ENCODE measurements at places on chromosomes 11 and 22.

- H3K27ac ChIP-seq = no peak overlapping the region
- no peaks in the 10 kb centered on the region for H3K36me3 ChIP-seq
- no peaks in the 10 kb centered on the region for H3K4me1 ChIP-seq
- no peaks in the 10 kb centered on the region for H3K27me3 ChIP-seq
- no peak overlapping the region for H3K4me3 ChIP-seq
Measured at GRCh38 chr11:123173040-123173855, 21.8 kb downstream of the CLMP start.

DNA sequence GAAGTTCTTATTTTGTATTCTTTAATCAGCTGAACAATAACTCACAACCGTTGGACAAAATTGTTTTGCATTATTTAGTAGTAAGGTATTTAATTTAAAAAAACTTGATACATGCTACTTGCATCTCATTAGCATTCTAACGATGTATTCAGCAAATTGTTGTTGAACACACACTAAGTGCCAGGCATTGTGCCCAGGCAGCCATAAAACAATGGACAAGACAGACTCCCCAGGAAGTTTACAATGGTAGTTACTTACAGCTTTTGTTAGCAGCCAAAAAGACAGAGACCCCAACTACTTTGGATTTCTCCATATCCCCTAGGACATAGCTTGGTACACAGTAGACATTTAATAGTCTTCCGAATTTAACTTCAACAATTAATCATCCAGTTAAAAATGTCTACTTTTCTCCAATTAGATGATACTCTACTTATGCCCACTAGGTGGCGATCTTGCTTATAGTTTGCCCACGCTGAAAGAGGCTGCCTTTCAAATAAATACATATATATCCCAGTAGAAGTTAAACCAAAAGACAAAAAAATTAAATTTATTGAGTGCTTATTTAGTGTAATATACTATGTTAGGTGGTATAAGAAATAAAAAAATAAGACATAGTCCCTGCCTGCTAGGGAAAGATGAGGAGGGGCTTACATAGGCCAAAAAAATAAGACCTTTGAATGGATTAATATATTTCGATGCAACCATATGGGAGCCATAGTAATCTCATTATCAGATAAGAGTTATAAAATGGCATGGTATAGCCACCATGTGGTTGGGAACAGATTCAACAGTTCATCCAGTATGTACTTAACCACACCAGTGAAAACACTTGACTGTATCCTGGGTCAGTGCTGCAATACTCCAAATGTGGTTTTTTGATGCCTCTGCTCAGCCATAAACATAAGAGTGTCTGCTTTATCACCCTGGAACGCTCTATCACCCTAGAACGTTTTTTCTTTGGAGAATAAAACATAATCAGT, 2.0 kb upstream of the FJX1 start:
- H3K4me3 ChIP-seq = no peak overlapping the region
- H3K27ac ChIP-seq = no peak overlapping the region
- peaks cover 23% of the 10 kb centered on the region for H3K4me1 ChIP-seq
- H3K27me3 ChIP-seq = peaks cover 32% of the 10 kb centered on the region

- H3K4me1 ChIP-seq = peaks cover 16% of the 10 kb centered on the region
- no peaks in the 10 kb centered on the region for H3K27me3 ChIP-seq
- H3K27ac ChIP-seq = no peak overlapping the region
- no peak overlapping the region for H3K4me3 ChIP-seq
- H3K36me3 ChIP-seq = no peaks in the 10 kb centered on the region
Measured at GRCh38 chr11:2674658-2675131, 25.1 kb downstream of the KCNQ1OT1 start.

- no peaks in the 10 kb centered on the region for H3K27me3 ChIP-seq
- H3K4me1 ChIP-seq = no peaks in the 10 kb centered on the region
- no peak overlapping the region for H3K27ac ChIP-seq
- no peak overlapping the region for H3K4me3 ChIP-seq
- no peaks in the 10 kb centered on the region for H3K36me3 ChIP-seq
- DNase-seq = no peak
Measured at GRCh38 chr22:28574159-28574788, 105.4 kb downstream of the TTC28 start.

GRCh38 chr11:106399076-106399511, 321.6 kb downstream of the AASDHPPT start:
- no peak overlapping the region for H3K27ac ChIP-seq
- H3K36me3 ChIP-seq = no peaks in the 10 kb centered on the region
- no peaks in the 10 kb centered on the region for H3K4me1 ChIP-seq
- no peaks in the 10 kb centered on the region for H3K27me3 ChIP-seq
- DNase-seq = no peak

DNA sequence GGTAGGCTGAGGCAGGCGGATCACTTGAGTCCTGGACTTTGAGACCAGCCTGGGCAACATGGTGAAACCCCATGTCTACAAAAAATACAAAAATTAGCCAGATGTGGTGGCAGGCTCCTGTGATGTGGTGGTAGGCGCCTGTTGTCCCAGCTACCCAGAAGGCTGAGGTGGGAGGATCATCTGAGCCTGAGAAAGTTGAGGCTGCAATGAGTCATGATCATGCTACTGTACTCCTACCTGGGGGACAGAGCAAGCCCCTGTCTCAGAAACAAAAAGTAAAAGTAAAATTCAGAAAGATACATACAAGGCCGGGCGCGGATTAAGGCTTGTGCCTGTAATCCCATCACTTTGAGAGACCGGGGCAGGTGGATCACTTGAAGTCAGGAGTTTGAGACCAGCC, 6.3 kb downstream of the LDHAL6A start:
- DNase-seq = no peak
- H3K36me3 ChIP-seq = no peaks in the 10 kb centered on the region
- no peaks in the 10 kb centered on the region for H3K4me1 ChIP-seq
- H3K4me3 ChIP-seq = no peak overlapping the region
- H3K27ac ChIP-seq = no peak overlapping the region

DNA sequence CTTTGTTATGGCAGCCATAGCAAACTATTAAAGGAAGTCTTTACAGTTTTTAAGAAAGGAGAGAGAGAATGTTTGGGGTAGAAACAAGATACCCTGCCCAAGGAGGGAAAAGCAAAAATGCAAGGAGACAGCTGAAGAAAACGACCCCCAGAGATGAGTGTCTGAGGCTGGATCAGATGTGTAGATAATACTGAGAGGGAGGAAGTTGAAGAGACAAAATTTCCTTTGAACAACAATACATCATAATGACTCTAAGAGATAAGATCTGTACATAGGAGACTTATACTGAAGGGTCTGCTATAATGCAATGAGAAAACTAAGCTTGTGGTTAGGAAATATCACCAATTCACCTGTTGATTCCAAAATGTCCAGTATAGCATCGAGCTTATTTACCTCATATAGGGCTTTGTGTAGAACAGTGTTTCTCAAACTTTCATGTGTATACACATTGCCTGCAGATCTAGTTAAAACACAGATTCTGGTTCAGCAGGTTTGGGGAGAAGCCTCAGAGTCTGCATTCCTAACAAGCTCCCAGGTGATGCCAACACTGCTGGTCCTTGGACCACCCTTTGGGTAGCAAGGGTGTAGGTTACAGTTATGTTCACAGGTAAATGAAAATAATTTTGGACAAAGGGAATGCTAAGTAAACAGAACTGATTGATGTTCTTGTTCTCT, 5.8 kb upstream of the CEP295 start:
- H3K36me3 ChIP-seq = no peaks in the 10 kb centered on the region
- H3K27ac ChIP-seq = no peak overlapping the region
- no peak for DNase-seq
- H3K27me3 ChIP-seq = no peaks in the 10 kb centered on the region

- no peak for DNase-seq
- no peaks in the 10 kb centered on the region for H3K27me3 ChIP-seq
- H3K27ac ChIP-seq = no peak overlapping the region
- H3K4me1 ChIP-seq = no peaks in the 10 kb centered on the region
- no peak overlapping the region for H3K4me3 ChIP-seq
Measured at GRCh38 chr11:71542879-71543777, 5.1 kb upstream of the KRTAP5-9 start.

DNA sequence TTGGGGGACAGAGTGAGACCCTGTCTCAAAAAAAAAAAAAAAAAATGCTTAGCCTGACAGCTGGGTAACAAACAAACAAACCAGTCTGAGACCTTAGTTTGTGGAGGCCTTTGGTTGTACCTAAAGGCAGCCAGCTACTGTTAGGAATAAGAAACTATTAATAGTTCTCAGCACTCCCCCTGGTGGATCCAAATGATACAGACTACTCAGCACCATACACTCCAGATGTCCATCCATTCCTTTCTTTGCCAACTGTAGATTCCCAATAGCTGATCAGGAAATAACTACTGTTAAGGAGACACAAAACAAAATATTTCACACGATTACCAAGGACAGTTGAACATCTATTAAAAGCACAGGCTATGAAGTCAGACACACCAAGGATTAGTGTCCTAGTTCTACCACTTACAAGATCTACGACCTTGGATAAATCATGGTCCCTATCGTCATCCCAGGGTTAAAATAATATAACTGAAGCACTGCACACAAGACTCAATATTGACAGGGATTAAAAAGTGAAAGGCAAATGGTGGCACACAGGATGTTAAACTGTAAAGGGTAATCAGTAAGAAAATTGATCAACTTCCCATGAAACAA, 17.2 kb downstream of the CLDN25 start:
- DNase-seq = peak; percentile 11
- peaks cover 3% of the 10 kb centered on the region for H3K36me3 ChIP-seq
- H3K27ac ChIP-seq = no peak overlapping the region
- no peak overlapping the region for H3K4me3 ChIP-seq
- H3K4me1 ChIP-seq = no peaks in the 10 kb centered on the region

DNA sequence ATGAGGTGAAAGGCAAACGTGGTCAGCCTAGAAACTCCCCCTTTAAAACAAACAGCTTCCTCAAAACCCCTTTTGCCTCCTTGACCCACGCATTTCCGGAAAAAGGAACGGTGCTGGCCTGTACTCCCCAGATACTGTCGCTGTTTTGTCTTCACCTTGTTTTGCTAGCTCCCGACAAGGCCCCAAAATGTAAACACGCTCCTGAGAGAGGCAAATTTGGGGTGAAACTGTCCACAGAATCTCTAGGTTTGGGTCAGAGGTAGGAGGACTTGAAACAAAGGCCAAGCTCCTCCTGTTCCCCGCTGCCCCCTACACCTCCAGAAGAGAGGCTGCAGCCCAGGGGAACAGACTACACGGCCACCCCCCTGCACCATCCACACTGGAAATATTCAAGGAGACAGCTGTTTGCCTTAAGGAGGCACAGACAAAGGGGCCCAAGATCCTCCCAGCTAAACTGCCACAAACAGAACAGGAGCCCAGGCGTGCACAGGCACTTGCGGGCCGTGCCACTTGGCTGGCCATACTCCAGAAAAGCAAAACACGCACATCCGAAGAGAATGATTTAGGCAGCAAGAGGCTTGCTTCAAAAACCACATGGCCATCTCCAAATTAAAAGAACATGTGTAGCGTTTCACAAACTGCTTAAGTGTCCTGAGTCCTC, 160.5 kb upstream of the GRK3 start:
- H3K4me1 ChIP-seq = peaks cover 23% of the 10 kb centered on the region
- no peaks in the 10 kb centered on the region for H3K36me3 ChIP-seq
- peak overlapping the region; percentile 35 for H3K4me3 ChIP-seq
- no peak for DNase-seq
